ENCODE measurements at places on chromosomes 4 and X. TPM values are rescaled to one million over a fixed set of nuclear protein-coding genes. Genes with fewer than 3 reads are reported as not detected.

SCRG1 gene
- total RNA-seq: 0.92 TPM

NCBP2L gene
- not detected for total RNA-seq

PITX2 gene
- total RNA-seq: 2.6 TPM

PABPC5 gene
- 0.45 TPM for total RNA-seq

All from stomach (tissue), 19 donors.